Stimulated activated CD8-positive, alpha-beta memory T cell treated with anti-CD3 and anti-CD28 coated beads, Interleukin-4, amount 100 ng/mL, for 1 hour (primary cell): ENCODE measurements at places on chromosomes 3 and 15.
A peak's percentile ranks its signal among the peaks of the same experiment; 100 is the strongest.

- no peak for DNase-seq
These were observed 18.0 kb downstream of the UBE2E2 start for GRCh38 chr3:23221136-23221535.

- DNase-seq = no peak
These were observed 669.1 kb downstream of the CADM2 start for GRCh38 chr3:85627932-85628331.

DNA sequence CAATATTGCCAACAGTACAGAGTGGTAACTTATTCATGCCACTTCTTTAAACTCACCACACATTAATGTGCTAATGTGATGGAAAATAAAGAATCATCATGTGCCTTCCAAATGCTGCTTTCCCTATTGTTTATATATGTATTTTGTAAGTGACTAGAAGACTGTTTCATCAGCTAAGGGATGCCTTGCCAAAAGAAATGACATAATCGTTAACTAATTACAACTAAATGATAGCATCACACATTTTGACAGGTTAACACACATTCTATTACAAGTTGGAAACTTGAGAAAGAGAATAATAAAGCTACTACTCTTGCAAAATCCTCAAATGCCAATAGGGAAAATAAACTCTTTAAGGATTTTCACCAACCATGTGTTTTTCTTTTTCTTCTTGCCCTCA is 329.9 kb upstream of the AGTR1 start:
- no peak for DNase-seq

- no peak for DNase-seq
These were observed 28.0 kb upstream of the RAB11A start for GRCh38 chr15:65841121-65841930.

DNA sequence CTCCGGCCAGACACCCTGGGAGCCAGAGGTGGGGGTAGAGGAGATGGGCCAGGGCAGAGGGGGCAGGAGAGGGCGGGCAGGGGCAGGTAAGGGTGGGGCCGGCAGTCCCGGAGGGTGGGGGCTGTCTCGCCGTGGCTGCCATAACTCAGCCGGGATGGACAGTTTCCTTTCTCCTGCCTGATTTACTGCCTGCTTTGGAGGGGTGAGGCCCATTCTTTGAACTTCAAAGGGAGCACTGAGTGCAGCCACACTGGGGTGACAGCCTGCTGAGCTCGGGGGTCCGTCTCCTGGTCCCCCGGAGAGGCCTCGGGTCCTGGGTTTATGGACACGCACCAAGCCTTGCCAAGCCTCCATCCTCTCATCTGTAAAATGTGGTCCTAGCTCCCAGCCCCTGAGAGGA is 135.4 kb downstream of the FBLN2 start:
- no peak for DNase-seq

DNA sequence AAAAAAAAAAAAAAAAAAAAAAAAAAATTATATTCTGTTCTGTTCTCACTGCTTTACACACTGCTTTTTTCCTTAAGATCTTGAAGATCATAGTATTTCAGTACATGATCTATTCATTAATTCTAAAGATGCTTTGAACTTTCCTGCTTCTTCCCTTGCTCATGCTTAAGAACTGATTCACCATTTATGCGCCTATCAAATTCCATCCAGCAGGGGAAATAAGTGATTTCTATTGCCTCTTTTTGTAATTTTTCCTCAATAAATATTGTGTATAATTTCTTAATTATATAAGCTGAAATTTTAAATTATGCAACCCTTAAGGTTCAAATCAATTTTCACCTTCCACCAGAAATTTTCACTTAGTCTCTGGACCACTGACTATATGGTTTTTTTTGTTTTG is 10.6 kb downstream of the DENND6A start:
- no peak for DNase-seq

- no peak for DNase-seq
These were observed 32.5 kb downstream of the PLXNA1 start for GRCh38 chr3:127015282-127016042.

DNA sequence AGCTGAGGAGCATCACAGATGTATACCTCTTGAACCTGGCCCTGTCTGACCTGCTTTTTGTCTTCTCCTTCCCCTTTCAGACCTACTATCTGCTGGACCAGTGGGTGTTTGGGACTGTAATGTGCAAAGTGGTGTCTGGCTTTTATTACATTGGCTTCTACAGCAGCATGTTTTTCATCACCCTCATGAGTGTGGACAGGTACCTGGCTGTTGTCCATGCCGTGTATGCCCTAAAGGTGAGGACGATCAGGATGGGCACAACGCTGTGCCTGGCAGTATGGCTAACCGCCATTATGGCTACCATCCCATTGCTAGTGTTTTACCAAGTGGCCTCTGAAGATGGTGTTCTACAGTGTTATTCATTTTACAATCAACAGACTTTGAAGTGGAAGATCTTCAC is 3.0 kb downstream of the CCR8 start:
- no peak for DNase-seq

GRCh38 chr15:84898761-84899160 is 14.3 kb downstream of the SLC28A1 start:
- no peak for DNase-seq

DNA sequence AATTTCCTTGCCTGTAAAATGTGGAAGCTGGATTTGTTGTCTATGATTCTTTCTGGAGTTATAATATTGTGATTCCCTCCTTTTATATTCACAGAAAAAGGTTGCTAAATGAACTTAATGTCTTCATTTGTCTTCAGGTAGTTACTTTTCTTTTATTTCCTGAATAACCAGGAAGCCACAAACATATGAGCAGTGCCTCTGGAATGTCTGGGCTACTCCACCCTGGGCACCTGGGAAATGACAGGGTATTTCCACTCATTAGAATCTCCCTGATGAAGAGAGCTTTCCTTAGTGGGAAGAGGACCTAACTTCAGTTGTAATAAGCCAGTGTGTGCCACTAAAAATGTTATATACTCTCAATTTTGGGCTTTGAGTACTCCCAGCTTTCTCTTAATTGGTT is 3.8 kb upstream of the SLMAP start:
- no peak for DNase-seq

DNA sequence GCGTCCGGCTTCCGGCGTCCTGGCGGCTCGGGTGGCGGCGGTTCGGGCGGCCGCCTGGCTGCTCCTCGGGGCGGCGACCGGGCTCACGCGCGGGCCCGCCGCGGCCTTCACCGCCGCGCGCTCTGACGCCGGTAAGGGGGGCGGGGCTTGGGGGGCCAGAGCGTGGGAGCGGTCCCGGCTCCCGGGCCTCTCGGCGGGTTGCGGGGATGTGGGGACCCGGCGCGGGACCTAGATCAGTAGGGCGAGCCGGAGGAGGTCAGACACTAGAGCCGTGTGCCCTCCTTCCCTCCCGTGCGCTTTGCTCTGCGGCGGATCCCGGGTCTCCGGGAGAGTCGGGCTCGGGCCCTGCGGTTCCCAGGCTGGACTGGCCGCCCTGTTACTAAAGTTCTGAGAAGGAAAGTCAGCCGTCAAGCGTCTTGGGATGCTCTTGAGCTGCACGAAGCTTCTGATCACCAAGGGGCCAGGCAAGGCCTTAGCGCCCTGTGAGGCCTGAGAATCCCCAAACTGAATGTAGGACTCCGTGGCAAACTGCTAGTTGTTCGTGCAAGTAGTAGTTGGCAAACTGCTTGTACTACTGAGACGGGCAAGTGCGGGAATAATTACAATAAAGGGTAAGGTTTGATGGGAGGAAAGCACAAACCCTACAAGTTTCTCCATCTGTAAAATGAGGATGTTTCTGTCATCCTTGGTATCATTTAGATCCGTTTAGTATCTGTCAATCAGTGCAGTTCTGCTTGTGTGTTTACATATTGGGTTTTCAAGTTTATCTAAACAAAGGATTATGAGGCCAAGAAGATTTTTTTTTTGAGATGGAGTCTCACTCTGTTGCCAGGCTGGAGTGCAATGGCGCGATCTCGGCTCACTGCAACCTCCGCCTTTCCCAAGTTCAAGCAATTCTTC is 587 bp downstream of the PIGX start:
- DNase-seq = peak; percentile 41

- DNase-seq = no peak
These were observed 183.8 kb upstream of the KCNMB2 start for GRCh38 chr3:178352326-178353005.

GRCh38 chr3:48935530-48935929 is 16.9 kb downstream of the ARIH2 start:
- no peak for DNase-seq
